Right atrium auricular region (tissue), 2 donors: ENCODE measurements at places on chromosomes 7 and 10.

DNA sequence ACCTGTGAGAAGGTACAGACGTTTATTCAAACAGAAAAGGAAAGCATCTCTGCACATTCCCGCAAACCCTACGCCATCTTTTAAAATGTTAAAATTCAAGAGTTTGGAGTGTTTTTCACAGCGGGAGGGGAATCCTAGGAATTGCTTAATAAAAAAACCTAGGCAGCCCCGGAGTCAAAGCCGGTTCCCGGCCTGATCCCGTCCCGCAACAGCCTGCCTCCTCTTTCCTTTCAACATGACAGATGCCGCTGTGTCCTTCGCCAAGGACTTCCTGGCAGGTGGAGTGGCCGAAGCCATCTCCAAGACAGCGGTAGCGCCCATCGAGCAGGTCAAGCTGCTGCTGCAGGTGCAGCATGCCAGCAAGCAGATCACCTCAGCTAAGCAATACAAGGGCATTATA, 123.0 kb upstream of the VSTM2A start:
- DNase-seq, result no peak

DNA sequence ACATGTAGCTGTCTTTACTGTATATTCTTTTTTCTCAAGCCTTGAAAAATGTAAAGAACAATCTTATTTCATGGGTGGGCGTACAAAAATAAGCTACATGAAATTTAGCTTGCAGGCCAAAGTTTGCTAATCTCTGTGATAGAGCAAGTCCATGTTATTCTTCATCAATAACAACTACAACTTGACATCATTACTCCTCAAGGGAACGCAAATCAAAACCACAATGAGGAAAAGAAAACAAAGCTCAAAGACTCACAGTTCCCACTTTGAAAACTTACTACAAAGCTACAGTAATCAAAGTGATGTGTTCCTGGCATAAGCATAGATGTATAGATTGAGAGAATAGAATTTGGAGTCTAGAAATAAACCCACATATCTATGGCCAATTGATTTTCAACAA, 62.5 kb downstream of the GNA12 start:
- DNase-seq, result no peak

DNA sequence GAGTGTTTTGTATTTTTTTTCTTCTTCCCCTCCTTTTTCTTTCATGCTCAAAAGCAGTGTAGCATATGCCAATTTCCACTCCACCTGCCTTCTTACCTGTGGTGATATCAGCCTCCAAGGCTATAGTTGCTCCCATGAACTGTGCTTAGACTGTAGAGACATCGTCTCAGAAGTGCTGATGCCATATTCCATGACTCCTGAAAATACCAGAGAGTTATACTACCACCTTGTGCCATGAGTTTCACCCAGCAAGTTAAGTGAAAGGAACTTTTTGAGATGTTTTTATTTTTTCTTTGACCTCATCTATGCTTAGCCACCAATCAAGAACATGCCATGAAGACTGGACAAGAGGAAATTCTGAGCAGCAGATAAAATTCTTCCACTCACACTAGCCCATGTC, 142.8 kb upstream of the SEMA3E start:
- DNase-seq, result no peak

DNA sequence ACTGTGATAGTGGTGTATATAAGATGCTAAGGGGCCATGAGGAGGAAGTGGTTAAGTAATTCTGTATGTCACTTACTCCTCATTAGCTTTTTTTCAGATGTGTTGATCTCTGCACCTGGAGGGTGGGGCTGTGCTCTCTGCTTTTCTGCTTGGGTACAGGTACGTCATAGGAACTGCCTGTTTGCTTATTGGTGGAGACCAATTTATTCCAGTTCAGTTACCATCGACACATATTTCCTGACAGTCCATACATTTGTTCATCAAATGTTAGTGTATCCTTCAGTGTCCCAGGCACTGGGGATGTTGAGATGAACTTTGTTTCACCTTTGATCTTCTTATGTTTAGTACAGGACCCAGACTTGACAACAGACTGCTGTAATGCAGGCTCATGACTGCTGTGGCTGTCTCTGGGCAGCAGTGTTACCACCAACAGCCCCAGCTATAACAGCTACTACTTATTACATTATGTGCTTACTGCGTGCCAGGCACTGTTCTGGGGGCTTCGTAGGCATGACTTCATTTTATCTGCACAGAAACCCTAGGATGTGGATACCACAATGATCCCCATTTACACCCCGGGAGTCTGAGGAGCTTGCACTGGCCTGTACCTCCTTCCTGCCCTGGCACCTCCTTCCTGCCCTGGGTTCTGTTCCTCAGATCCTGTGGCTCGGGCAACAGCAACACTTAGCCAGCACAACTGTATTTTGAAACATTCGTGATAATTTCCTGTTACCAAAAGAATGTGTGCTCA, 87.4 kb downstream of the BUB3 start:
- no peak for DNase-seq

GRCh38 chr7:36865019-36865418, 140.7 kb upstream of the AOAH start:
- no peak for DNase-seq

DNA sequence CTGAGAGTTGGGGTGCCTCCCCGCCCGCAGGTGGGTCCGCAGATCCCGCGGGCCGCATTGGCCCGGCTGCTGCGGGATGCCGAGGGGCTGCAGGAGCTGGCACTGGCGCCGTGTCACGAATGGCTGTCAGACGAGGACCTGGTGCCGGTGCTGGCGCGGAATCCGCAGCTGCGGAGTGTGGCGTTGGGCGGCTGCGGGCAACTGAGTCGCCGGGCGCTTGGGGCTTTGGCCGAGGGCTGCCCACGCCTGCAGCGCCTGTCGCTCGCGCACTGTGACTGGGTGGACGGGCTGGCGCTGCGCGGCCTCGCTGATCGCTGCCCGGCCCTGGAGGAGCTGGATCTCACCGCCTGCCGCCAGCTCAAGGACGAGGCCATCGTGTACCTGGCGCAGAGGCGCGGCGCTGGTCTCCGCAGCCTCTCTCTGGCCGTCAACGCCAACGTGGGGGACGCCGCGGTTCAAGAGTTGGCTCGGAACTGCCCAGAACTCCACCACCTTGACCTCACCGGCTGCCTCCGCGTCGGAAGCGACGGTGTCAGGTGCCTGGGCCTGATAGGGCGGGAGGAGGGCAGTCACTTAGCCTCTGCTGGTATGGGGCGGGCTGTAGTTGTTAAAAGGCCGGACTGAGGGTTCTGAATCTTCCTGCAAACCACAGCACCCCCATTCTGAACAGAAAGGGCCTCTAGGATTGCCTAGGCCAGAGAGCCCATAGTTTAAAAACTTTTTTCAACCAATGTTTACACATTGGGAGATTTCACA, 1.3 kb downstream of the FBXL15 start:
- no peak for DNase-seq
